ENCODE measurements at places on chromosomes 5 and 9. TPM values are rescaled to one million over a fixed set of nuclear protein-coding genes. Genes with fewer than 3 reads are reported as not detected.
A peak's percentile ranks its signal among the peaks of the same experiment; 100 is the strongest.

The TEX48 gene
- not detected for total RNA-seq

DNA sequence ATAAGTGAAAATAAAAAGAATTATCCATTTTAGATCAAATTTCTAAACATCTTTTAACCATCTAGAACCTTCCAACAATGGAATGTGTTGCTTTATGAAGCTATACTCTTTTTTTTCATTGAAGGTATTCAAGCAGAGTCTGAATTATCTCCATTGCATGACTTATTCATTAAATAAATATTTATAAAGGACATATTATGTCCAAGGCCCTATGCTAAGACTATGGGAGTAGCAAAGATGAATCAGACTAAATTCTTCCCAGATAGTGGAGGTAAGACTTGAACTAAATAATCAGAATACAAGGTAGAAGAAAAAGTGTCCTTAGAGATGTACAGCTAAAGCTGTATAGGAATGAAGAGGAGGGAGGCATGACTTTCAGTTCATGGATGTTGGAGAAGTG, 215.5 kb upstream of the RGMB start:
- DNase-seq, result no peak

DNA sequence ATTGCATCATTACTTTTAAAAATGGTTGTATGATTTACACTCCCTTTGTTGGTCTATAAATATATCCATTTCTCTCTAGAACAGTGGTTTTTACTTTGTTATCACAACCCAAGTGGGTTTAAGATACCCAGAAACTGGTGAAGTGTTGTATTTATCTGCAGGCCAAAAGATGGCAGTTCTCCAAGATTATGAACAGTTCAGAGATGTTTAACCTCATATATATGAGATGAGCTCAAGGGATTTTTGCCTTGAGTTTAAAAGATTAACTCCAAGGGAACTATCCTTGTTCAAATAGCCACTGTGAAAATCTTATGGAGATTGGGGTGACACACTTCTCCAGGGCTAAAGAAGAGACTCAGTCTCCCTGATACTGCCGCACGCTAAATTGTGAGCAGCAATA, 572.6 kb downstream of the TLE4 start:
- DNase-seq, result no peak

The LCN12 gene
- total RNA-seq, result not detected

DNA sequence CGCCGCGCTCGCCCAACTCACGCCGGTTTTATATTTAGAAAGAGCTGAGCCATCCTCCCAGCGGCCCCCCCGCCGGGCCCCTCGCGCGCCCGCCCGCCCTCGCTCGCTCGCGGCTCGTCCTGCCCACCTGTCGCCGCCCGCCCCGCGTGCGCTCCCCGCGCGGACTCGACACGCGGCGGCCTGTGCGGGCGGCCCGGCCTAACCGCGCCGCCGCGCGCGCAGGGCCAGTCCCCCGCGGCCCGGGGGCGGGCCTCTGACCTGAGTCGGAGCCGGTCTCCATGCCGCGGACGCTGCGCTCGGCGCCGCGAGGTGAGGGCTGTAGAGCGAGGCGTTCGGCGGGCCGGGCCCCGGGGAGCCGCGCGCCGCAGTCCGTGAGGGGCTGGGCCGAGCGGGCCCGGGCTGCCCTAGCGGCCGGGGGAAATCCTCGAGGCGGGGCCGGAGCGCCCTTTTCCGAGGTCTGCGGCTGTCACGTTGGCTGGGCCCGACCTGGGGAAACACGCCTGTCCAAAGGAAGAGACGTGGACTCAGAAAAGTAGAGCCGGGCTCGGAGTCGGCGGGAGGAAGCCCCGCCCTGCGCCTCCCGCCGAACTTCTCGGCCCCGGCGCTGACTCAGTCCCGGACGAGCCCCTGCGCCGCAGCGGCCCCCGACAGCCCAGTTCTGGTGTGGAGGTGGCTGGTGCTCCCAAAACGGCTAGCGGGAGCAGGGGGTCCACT, at the start of gene ECPAS:
Gene ECPAS, minus strand, starts transcription at position 526 of the 714 bp plus-strand sequence. CDS start 11,465 bp downstream, outside the sequence.
- DNase-seq, result peak; percentile 93

The GCNT4 gene
- total RNA-seq, result 1.7 TPM

DNA sequence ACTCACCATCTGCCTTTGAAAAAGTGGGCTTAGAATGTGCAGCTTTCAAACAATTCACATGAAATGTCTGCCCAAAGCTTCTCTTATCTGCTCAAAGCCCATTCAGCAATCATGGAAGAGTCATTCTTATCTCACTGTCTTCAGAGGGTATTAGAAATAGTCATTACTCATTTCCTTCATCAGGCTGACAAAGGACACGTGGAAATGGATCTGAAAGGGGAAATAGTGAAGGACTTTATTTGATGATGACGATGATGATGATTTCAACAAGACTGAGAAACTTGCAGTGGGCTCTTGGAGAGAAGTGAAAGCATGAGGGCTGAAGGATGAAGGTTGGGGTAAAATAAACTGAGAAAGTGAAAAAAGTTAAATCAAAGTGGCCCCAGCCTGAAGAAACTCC, 194.3 kb downstream of the SMARCA2 start:
- peak; percentile 9 for DNase-seq

The RNF208 gene
- not detected for total RNA-seq

- DNase-seq, result peak; percentile 90
These were observed at the start of gene NIPSNAP3A for GRCh38 chr9:104747565-104748358. TSS of gene NIPSNAP3A (plus strand) at chr9:104747683. CDS start at chr9:104747793, 110 bp downstream.

The UNC5A gene
- 0.06 TPM for total RNA-seq

DNA sequence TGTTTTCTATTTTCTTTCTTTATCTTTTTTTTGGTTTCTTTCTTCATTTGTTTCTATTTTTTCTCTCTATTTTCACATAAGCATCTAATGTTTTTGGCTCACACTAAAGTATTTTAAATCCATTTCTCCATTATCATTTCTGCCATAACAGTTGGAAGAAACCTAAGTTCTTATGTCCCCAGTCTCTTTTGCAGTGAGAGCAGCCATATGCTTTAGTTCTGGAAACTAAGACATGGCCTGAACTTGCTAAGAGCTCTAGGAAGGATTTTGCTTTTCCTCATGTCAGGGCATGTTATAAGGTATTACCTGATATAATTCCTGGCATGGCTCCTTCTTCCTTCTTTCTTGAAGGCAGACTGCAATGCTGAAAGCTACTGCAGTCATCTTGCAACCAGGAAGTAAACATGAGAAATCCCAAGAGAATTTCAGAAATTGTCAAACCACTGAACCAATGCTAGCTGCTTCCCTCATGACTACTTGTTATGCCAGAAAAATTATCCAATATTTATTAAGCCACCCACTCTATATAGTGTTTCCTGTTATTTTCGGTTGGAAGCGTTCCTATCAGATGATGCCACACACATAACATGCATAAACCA, 171.1 kb downstream of the TAF11L14 start:
- no peak for DNase-seq

- DNase-seq, result peak; percentile 49
These were observed 680 bp downstream of the GOLPH3 start for GRCh38 chr5:32173267-32174010.

The SARDH gene
- 1.2 TPM for total RNA-seq

DNA sequence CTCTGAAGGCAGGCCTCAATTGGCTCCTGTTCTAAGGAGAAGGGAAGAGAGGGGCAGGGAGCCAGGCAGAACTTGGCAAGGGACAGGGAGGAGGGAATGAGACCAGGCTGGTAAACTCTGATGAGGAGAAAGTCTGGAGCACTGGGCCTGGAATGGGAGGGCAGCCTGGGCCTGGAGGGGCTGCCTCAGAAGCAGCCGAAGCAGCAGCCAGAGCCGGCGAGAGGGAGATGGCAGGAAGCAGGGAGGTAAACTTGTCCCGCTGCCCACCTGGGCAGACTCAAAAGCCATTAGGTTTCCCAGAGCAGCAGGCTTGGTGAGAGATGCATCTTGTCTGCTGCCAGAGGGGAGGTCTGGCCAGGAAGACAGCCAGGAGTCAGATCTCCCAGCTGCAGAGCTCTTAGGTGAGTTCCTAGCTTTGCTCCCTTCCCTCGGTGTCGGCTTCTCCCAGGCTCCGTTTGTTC, 37.0 kb upstream of the CRB2 start:
- no peak for DNase-seq

- no peak for DNase-seq
These were observed 140.2 kb downstream of the CEP120 start for GRCh38 chr5:123283031-123283430.

The SLC25A2 gene
- 1.8 TPM for total RNA-seq

- DNase-seq, result no peak
These were observed 425.3 kb upstream of the CDH6 start for GRCh38 chr5:30768056-30768690.

- no peak for DNase-seq
These were observed 53.9 kb downstream of the AHRR start for GRCh38 chr5:375336-375920.

DNA sequence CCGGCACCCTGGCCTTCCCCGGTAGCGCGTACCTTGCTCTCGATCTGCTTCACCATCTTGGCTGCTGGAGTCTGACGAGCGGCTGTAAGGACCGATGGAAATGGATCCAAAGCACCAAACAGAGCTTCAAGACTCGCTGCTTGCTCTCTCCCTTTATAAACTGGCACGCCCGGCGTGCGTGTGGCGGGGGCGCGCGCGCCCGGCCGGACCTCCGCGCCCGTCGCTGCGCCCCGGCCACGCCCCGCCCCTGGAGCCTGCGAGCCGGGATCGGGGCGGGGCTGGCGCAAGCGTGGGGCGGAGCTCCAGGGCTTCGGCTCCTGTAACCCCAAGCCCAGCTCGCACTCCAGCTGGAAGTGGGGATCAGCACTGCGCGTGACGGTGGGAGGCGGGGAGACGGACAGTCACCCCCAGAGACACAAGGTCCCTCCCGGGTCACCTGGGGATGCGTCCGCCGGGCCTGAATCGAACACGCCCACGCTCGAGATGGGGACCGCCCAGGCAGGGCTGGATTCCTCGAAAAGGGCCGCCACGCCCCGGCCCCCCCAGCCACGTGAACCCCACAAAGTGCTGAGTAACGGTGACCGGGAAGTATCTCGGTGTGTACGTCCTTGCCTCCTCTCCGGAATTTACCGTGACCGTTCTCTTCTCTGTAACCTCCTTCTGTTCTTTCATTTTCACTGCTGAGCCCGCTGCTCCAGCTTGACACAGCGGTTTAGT, at the start of gene TXN:
Gene TXN, minus strand, starts transcription at position 128 of the 717 bp plus-strand sequence. Its CDS starts 72 bp downstream, at position 56.
- DNase-seq, result peak; percentile 97

- peak; percentile 86 for DNase-seq
These were observed 16.8 kb upstream of the RAB14 start for GRCh38 chr9:121218357-121219027.

The ANKRD18A gene
- total RNA-seq, result 1.1 TPM

GRCh38 chr5:65769539-65769938, 47.5 kb downstream of the NLN start:
- peak; percentile 73 for DNase-seq

The ANKRA2 gene
- total RNA-seq, result 10.2 TPM

The FOXD4L3 gene
- not detected for total RNA-seq

- DNase-seq, result no peak
These were observed 996.3 kb upstream of the CDH10 start for GRCh38 chr5:25641124-25641523.

DNA sequence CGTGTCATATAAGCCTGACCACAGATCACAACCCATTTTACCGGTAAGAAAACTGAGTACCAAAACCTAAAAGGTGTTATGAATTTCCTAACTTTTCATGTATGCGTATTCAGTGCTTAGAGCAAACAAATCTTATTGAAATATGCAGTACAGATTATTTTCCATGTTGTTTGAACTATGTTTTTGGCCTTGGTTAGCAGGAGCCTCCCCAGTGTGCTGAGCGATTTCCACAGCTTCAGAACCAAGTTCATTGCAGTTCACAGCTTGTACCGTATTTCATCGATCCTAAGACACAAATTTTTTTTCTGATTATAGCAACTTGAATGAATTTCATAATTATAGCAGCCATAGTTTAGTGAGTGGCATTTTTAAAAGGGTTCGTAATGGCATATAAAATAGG, 13.7 kb downstream of the ADAMTSL1 start:
- DNase-seq, result no peak

The GKAP1 gene
- 10.7 TPM for total RNA-seq

DNA sequence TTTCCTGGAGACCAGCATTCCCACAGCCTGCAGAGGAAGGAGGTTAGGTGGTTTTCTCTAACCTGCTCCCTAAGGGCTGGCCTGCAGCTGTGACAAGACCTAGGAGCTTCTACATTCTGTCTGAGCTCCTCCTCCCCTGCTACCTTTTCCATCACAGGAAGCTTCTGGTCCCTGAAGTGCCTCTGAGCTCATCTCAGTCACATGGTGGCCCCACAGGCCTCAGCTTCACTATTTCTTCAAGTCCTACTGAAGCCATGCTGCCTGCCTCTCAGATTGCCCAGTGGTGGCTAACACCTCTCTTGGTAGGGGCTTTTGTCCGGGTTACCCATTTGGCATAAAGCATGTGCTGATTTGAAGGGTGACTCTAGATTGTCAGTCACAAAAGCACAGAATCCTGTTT, 259.4 kb downstream of the CRB2 start:
- no peak for DNase-seq

- no peak for DNase-seq
These were observed 204.7 kb downstream of the PTTG1 start for GRCh38 chr5:160626322-160626721.

DNA sequence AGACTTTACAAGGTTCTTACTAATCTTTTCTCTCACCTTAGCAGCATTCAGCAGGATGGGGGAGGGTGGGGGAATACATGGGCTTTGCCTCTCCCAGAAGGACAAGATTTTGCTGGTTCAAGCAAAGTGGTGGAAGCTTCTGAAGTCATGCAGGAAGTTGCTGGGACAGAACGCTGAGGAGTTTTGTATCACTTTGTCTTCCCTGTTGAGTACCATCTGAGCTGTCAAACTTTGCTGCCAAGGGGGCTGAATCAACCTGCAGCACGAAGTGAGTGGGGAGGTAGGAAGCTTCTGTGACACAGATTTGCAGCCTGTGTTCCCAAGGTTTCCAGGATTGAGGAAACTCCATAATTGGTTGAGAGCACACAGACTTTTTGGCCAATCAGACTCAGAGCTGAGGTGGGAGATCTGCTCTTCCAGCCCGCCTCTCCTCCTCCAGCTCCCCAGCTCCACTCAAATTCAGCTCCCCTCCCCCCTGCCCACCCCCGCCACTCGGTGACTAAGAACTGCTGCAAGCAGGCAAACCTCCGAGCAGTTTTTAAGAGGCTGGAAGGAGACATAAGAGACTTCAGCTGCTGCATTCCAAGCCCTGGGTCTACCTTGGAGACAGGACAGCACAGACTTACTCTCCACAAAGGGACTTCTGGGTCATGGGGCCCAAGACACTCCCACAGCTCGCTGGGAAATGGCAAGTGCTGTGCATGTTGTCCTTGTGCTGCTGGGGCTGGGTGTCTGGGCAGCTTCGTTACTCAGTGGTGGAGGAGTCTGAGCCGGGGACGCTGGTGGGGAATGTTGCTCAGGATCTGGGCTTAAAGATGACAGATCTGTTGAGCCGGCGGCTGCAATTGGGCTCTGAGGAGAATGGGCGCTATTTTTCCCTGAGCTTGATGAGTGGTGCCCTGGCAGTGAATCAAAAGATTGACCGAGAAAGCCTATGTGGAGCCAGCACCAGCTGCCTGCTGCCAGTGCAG, at the start of gene PCDHGC5:
Gene PCDHGC5, plus strand, starts transcription at position 491 of the 971 bp plus-strand sequence. Its CDS starts 160 bp downstream, at position 651.
- DNase-seq, result peak; percentile 57

The OR1J2 gene
- not detected for total RNA-seq

DNA sequence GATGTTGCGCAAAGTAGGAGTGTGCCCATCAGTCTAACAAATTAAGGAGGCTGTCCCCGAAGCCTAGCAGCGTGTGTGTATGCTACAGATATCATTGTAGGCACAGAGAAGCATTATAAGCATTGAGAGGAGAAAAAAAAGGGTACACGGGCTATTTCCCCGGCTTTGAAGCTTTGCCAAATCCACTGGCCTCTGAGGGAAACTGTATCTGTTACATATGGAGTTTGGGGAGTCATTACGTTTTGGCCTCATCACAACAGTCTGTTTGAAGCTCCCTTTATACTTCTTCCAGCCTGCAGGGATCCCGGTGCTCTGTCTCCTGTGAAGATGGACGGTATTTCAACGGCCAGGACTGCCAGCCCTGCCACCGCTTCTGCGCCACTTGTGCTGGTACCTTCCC, 205.9 kb downstream of the RFK start:
- no peak for DNase-seq

GRCh38 chr9:37010180-37010579, 23.9 kb downstream of the PAX5 start:
- no peak for DNase-seq
